Muscle of leg (tissue), 16 donors: ENCODE measurements at places on chromosomes 7 and 10. TPM values are rescaled to one million over a fixed set of nuclear protein-coding genes. Genes with fewer than 3 reads are reported as not detected.

DYDC2 gene
- total RNA-seq: 0.04 TPM

ETV1 gene
- 15.8 TPM for total RNA-seq

HOXA11 gene
- total RNA-seq: 4.7 TPM

ASZ1 gene
- not detected for total RNA-seq

CAMK1D gene
- total RNA-seq: 5.1 TPM

TMEM196 gene
- 0.04 TPM for total RNA-seq

LRRC72 gene
- total RNA-seq: not detected

PDK4 gene
- total RNA-seq: 13.6 TPM

CTBP2 gene
- 36.8 TPM for total RNA-seq

INHBA gene
- total RNA-seq: 9.0 TPM

GSTO2 gene
- 0.89 TPM for total RNA-seq

FXYD4 gene
- 0.44 TPM for total RNA-seq

LBX1 gene
- 3.3 TPM for total RNA-seq

GAD2 gene
- 0.09 TPM for total RNA-seq

BBIP1 gene
- 22.5 TPM for total RNA-seq

TCERG1L gene
- 0.04 TPM for total RNA-seq

TUBAL3 gene
- 0.09 TPM for total RNA-seq

SGCE gene
- total RNA-seq: 150 TPM

HYAL4 gene
- total RNA-seq: 0.09 TPM

SPAM1 gene
- not detected for total RNA-seq

MYPN gene
- 69.2 TPM for total RNA-seq

CDH23 gene
- 4.2 TPM for total RNA-seq

NKX1-2 gene
- not detected for total RNA-seq
